ENCODE measurements at places on chromosomes 2 and 18.

DNA sequence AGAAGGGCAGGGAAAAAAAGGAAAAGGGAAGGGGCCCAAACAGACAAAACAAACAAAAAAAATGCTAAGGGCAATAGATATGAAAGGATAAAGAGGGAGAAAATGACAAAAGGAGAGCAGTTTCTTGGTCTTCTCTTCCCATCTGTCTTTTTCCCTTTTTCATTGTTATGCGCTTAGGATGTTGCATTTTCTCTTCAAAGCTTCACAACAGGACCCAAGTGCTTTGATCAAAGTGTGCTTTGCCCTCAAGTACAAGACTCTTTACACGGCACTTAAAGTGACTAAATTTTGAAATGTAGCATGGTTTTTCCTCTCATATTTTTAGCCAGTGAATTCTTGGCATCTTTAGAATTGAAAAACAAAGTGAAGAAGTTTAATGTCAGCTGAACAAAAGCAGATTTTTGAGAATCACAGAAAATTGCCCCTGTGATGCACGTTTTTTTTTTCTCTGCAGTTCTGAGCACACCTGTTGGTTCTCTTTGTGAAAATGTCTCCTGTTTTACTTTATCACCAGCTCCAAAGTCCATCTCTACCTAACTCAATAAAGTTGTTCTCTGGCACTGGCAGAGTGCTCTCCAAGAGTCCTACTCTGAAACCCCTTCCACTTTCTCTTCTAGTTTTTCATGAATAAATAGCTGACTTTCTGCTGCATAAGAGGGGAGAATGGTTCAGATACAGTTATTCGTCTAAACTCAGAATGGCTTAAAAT, 126.6 kb downstream of the KCNH7 start:
- DNase-seq, result peak; percentile 21

DNA sequence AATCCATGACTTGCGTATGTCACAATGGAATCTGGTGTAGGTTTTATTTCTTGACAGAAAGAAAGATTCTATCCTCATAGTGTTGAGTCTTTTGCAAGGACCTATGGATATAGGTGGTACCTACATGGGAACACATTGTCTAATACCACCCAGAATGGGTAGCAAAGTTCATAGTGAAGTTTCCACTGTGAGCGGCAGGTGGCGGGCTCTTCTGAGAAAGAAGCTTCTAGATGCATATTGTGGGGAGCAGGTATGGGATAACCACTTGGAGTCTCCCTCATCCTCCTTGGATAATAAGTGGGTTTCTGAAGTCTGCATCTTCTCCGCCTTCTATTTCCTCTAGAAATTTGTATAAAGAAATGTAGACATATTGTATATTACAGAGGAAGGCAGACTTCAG, 44.9 kb downstream of the LINC00305 start:
- peak; percentile 5 for DNase-seq

DNA sequence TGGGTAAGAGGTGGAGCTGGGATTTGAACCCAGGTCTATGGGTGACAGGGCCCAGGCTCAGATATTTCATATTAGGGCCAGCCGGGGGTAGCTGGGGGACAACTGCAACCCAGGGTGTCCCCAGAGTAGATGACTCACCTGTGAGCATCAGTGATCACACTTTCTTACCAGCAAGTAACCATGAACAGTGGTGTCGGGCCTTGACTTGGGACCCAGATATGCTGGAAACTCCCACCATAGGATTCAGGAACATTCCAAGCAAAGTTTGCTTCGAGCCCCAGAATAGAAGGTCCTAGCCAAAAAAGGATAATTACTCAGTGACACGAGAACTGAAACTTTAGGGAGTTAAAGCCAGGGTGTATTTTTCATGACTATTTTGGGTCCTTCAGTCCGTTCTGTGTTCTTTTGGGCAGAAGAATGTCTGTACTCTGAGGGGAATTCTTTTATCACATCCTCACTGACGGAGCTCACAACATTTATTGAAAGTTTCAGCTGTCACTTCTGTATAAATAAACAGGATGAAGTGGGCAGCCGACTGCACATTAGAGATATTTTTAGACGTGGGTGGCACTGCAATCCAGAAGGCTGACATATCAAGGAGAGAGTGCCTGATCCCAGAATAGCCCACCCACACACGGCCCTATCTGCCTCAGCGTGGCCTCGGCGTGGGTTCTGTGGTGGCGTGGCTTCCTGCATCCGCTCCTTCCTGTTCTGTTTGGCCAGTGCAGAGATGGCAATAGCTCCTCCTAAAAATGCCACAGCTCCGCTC, 45.6 kb downstream of the RAMP1 start:
- no peak for DNase-seq

DNA sequence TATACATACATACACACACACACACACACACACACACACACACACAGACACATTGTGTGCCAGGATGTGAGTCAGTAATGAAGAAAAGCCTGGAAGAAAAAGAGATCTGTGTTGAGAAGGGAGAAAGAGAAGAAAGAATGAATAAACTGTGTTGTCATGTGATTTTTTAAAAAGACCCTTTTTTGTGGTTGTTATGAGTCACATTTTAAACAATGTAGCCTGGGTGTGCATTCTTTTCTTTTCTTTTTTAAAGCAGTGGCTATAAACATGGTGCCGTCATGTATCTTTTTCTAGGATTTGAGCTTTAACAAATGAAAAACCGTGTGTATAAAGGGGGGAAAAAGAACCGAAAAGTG, 87.2 kb downstream of the NRP2 start:
- no peak for DNase-seq

DNA sequence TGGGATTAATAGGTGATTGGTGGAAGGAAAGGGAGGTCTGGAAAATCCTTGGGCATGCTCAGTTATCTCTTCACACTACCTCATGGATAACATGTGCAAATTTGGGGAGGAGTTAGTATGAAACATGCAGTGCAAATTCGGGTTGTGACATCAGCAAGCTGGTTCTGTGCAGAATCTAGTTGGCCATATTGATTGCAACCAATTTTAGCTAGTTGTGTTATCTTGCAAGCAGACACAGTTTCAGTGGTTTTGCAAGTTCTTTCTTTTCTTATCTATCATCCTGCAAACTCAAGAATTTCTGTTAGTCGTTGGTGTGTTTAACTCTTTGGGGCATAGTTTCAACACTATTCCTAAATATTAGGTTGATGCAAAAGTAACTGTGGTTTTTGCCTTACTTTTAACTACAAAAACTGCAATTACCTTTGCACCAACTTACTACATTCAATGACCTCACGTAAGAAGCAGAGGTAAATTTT, 135.4 kb downstream of the PTH2R start:
- DNase-seq, result no peak

DNA sequence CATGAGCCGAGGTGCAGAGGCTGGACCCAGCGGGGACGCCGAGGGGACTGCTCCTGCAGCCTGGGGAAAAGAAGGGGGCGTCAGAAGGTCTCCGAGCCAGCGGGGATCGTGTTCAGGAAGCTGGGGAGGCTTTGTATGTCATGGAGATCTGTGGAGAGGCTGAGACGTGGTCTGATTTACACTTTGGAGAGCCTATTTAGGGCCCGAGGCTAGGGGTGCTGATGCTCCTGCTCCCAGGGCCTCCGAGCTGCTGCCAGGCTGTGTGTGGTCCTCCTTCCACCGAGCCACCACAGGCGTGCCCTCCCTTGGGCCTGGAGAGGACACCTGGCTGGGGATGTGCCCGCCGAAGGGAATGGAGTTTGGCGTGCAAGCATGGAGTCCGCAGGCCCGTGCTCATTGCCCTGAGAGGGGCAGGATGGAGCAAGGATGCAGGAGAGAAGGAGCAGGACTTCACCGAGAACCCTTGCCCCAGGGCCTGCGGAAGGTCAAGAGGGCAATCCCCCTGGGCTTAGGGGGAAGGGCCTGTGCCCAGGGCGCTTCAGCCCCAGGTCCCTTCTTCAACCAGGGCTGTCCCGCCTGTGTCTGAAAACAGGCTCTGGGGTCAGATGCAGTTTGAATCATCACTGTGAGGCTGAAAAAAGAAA, 252.5 kb downstream of the VAPA start:
- DNase-seq, result no peak

- no peak for DNase-seq
Measured at GRCh38 chr2:105739426-105739825, 5.3 kb upstream of the NCK2 start.

DNA sequence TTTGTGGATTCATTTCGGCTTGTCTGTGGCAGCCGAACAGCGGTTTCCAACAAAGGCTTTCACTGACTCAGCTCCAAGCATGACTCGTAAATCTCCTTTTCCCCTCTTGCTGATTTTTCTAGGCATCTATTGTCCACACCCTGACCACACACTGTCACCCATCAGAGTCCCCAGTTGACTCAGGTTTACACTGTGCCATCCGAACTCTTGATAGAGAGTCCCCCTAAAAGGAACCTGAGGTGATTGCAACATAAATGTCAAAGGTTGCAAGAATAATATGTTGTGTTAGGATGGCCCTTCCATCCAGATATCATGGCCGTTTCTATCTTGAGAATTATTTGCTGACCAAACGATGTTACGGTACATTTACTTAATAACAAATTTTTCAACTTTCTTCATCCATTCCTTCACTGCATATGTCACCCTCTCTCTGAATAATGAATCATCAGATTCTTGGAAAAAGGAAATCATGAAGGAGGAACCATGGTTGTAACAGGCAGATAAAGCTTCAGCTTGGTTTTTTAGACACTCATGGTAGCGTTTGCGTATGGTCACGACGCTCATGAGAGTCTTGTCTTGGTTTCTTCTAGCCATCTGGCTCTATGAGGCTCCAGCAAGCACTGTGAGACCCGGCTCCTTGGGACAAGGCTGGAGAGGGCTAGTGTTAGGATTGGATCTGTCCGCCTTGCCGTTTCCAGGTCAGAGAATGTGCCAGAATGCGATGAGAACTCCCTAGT, 72.1 kb downstream of the NPAS2 start:
- DNase-seq, result no peak

GRCh38 chr2:3212984-3213383, 164.6 kb downstream of the EIPR1 start:
- DNase-seq, result no peak
